Smooth muscle cell of the coronary artery (primary cell): ENCODE measurements at places on chromosomes 7 and 10. TPM values are rescaled to one million over a fixed set of nuclear protein-coding genes. Genes with fewer than 3 reads are reported as not detected.

The PRPS1L1 gene
- total RNA-seq = not detected in 2 replicates

The TRPV6 gene
- not detected in 2 replicates for total RNA-seq

The TAS2R3 gene
- 0.68 and 1.8 TPM in 2 replicates for total RNA-seq

The CUZD1 gene
- 0.30 and 0.47 TPM in 2 replicates for total RNA-seq

The CYP3A4 gene
- not detected in 2 replicates for total RNA-seq

The TFR2 gene
- under 0.01 and 0.08 TPM in 2 replicates for total RNA-seq

The PFKP gene
- total RNA-seq = 109 and 342 TPM in 2 replicates

The ENO4 gene
- total RNA-seq = 0.35 and 0.45 TPM in 2 replicates

The MYO1G gene
- 0.08 TPM in 1 of 2 replicates, not detected in the other for total RNA-seq

The CHAT gene
- not detected in 2 replicates for total RNA-seq

The ALOX5 gene
- total RNA-seq = not detected in 2 replicates

The SRRM3 gene
- total RNA-seq = 0.23 and 0.53 TPM in 2 replicates

The C10orf105 gene
- under 0.01 and 0.12 TPM in 2 replicates for total RNA-seq

The CLRN3 gene
- not detected in 2 replicates for total RNA-seq

The ZMIZ1 gene
- 4.4 and 9.2 TPM in 2 replicates for total RNA-seq

The MYH16 gene
- total RNA-seq = 0.08 TPM in 1 of 2 replicates, not detected in the other

The TYW1B gene
- total RNA-seq = 2.2 and 5.0 TPM in 2 replicates

The PAX4 gene
- total RNA-seq = not detected in 2 replicates

The SEC24C gene
- 53.9 and 63.6 TPM in 2 replicates for total RNA-seq

The DNA2 gene
- total RNA-seq = 4.0 and 4.4 TPM in 2 replicates

The GOLGA7B gene
- 0.12 TPM in 1 of 2 replicates, not detected in the other for total RNA-seq

The ABCF2 gene
- 39.8 and 50.4 TPM in 2 replicates for total RNA-seq

The GNAI1 gene
- 7.4 and 35.8 TPM in 2 replicates for total RNA-seq

The FKBP9 gene
- 252 and 474 TPM in 2 replicates for total RNA-seq

The HMX3 gene
- not detected in 2 replicates for total RNA-seq

The C10orf53 gene
- not detected in 2 replicates for total RNA-seq

The CYP3A7 gene
- total RNA-seq = 0.23 TPM in 1 of 2 replicates, not detected in the other

The CCDC71L gene
- total RNA-seq = 12.1 and 15.4 TPM in 2 replicates

The CCDC3 gene
- total RNA-seq = 0.15 and 0.47 TPM in 2 replicates

The OR2A42 gene
- under 0.01 TPM in 1 of 2 replicates, not detected in the other for total RNA-seq

The SPDYE8 gene
- total RNA-seq = not detected in 2 replicates

The SEMA4G gene
- total RNA-seq = 0.47 and 0.53 TPM in 2 replicates

The TM9SF3 gene
- total RNA-seq = 94.8 and 131 TPM in 2 replicates

The PDGFA gene
- 17.9 and 122 TPM in 2 replicates for total RNA-seq

The SEPTIN14 gene
- total RNA-seq = not detected in 2 replicates

The SAP25 gene
- 0.08 TPM in 1 of 2 replicates, not detected in the other for total RNA-seq

The ASAH2 gene
- 0.12 and 1.1 TPM in 2 replicates for total RNA-seq

The WDR91 gene
- total RNA-seq = 6.3 and 6.6 TPM in 2 replicates

The CTAGE4 gene
- 0.23 and 0.35 TPM in 2 replicates for total RNA-seq

The HOXA3 gene
- total RNA-seq = not detected in 2 replicates

The NKX1-2 gene
- total RNA-seq = not detected in 2 replicates

The ZC3HAV1 gene
- 16.8 and 17.5 TPM in 2 replicates for total RNA-seq

The PILRB gene
- 3.4 and 8.5 TPM in 2 replicates for total RNA-seq
